ENCODE measurements at places on chromosomes 1 and 21. TPM values are rescaled to one million over a fixed set of nuclear protein-coding genes. Genes with fewer than 3 reads are reported as not detected.

CRYBG2 gene
- polyA plus RNA-seq, result 0.31 TPM

LYSMD1 gene
- polyA plus RNA-seq, result 17.2 TPM

OR2T11 gene
- not detected for polyA plus RNA-seq

TFF3 gene
- polyA plus RNA-seq, result 3.5 TPM

GRCh38 chr1:205261946-205262691 is 34.4 kb downstream of the TMCC2 start:
- DNase-seq, result no peak

DNA sequence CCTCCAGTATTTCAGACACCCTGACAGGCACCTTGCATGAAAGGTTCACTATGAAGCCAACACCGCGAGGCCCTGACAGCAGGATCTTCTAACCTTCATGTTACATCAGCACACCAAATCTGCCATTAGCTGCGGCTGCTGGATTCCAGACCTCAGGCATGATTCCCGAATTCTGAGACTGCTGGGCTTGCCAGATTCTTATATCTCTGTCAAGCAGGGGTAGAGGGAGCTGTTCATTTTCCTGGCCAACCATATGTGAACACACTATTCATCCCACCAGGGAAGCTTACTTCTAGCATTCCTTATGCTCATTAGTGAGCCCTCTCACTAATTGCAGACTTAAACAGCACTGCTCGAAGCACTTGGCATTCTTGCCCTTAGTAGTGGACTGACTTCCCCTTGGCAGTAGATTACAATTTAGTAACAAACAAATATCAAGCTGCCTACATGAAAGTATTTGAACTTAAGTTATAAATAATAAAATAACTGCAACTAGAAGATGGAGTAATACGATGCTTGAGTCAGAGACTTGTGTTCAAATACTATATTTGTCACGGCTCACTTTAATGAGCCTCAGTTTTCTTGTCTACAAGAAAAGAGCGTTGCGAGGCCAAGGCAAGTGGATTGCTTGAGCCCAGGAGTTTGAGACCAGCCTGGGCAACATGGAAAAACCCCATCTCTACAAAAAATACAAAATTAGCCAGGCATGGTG is 43.3 kb downstream of the NID1 start:
- no peak for DNase-seq

- DNase-seq, result no peak
Measured at GRCh38 chr1:150696590-150696989, 364 bp downstream of the GOLPH3L start.

DNA sequence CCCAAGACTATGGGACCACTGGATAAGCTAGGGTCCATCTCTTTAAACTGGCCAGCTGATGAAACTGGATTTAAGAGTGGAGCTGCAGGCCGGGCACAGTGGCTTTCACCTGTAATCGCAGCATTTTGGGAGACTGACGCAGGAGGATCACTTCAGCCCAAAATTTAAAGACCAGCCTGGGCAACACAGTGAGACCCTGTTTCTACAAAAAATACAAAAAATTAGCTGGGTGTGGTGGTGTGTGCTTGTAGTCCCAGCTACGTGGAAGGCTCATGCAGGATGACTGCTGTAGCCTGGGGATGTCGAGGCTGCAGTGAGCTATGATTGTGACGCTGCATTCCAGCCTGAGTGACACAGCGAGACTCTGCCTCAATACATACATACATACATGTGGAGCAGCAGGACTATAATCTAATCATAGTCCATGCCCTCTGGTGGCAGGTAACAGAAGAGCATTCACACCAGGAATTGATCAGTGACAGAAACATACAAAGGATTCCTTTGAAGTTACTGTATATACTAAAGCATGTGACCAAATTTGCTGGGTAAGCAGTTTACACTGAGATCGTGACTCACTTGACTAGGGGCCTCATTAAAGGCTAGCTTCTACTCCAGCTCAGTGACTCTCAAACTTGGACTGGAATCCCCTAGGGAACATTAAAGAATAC is 101.5 kb upstream of the SLFNL1 start:
- no peak for DNase-seq

DNA sequence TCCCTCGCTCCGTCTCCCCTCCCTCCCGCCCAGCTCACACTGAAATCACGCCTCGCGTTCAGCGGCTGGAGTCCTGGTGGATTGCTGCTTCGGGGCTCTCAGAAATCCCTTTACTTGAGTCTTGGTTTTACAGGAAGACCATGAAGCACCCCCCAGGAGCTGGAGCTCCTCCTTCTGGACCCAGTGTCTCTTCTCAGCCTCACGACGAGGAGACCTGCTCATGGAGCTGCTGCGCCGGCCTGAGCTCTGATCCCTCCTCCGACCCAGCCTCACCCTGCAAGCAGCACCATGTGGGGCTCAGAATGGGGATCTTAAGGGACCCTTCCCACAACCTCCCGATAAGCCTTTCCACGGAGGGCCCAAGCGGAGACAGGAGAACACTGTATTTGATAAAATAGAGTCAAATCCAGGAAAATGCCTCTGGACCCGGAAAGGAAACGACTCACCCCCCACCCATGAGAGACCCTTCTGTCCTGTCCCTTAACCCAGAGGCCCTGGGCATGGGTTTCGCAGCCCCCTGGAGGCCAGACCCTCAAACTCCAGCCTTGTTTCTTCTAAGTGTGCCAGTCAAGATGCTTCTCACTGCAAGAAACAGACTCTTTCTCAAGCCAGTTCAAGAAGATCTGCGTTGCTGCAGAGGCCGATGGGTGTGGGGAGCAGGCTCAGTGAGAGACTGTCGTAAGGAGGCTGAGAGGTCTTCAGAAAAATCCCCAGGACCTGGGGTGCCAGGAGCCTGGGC is 26.1 kb downstream of the PDE9A start:
- no peak for DNase-seq

GRCh38 chr21:30689822-30690221 is 28.8 kb downstream of the KRTAP21-3 start:
- DNase-seq, result no peak
